Erythroblast (primary cell): ENCODE measurements at places on chromosomes 12 and 14.

DNA sequence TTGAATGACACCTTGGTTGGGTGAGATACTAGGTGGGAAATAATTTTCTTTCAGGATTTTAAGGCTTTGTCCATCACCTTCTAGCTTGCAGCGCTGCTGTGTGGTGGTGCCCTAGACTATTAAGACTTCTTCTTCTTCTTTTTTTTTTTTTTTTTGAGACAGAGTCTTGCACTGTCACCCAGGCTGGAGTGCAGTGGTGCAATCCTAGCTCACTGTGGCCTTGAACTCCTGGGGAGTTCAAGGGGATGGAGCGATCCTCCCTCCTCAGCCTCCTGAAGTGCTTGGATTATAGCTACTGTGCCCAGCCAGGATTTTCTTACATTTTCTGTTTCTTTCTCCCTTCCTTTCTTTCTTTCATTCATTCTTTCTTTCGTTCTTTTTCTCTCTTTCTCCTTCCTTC is 10.3 kb upstream of the MTA1 start:
- no peak for DNase-seq

DNA sequence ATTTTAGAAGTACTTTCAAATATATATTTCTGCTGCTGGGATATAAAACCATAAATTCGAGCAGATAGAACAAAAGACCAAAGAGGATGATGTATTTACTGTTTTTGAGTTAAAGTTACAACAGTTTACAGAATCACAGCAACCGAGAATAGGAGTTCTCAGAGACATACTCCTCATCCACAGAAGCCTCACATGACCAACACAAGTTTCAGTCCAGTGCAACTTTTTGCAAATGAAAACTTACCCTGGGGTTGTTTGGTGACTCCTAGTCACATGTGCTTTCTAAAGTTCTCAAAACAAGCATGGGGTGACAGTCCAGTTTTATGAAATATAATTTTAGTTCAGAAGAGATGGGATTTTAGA is 117.1 kb downstream of the PRKCH start:
- DNase-seq = no peak

GRCh38 chr12:67649570-67650387 is 1.2 kb downstream of the DYRK2 start:
- peak; percentile 70 for DNase-seq

DNA sequence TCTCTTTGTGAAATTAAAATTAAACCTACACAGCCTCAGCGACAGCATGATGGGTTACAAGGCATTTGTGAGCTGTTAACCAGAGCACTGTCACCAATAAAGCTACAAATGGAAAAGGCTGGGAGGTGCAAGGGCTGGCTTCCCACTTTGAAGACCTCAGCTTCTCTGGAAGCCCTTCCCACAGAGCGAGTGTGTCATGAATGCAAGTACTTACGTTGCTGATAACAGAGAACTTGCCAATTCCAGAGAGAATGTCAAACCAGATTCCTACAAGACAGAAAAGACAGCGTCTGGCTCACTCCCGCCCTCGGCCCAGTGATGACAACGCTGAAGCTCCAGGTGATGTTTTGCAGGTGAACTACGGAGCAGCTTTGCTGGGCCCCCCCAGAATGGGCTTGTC is 145.8 kb downstream of the NTF3 start:
- no peak for DNase-seq

DNA sequence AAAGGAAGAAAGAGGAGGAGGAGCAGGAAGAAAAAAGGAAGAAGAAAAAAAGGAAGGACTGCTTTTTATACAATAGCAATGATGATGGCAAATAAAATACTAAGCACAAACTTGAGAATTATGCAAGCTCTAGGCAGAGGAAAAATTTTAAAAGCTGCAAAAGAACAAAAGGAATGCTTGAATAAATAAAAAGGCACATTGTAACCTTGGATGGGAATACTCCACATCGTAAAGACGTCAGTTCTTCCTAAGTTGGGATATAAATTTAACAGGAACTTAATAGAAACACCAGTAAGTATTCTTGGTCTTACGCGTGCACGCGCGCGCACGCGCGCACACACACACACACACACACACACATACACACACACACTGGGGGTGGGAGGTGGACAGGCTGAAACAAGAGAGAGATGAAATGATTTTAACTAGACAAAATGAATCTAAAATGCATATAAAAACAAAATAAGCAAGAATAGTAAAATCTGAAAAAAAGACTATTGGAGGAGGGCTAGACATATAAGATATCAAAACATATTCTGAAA is 43.0 kb downstream of the SERPINA3 start:
- no peak for DNase-seq

DNA sequence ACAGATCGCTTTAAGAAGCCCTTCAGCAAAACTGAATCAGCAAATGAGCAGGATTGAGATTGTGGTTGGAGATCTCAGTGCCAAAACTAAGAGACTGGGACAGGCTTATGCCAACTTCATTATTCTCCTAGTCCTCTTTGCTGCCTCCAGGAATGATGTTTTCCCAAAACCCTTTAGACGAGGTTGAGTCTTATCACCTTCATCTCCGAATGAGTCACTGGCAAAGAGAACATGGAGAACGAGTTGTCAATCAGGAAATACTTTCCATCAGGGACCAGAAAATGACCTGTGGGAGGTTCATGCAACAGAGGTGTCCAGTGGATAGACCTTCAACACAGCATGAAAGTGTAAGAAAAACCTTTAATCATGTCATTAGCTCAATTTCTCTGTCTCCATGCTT is 461.5 kb downstream of the RMST start:
- no peak for DNase-seq

- no peak for DNase-seq
These were observed 15.6 kb downstream of the OTUB2 start for GRCh38 chr14:94041551-94042346.

GRCh38 chr14:96299441-96299840 is 43.4 kb downstream of the BDKRB1 start:
- no peak for DNase-seq

DNA sequence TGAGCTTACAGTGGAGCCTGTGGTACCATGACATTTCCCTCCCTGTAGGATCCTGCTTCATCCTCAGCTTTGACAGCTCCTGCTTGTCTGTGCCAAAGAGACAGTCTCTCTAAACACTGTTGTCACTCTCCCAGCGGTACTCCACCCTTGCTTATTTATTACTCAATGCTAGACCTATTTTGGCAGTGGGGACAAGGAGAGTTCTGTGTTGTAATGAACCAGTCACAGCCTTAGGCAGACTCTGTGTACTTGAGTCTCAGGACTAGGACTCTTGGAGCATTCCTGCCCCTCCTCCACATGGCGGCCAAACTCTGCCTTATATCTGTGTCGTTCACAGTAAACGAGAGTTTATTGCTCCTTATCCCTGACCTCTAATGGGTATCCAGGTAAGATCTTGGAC is 70.9 kb downstream of the PIK3C2G start:
- DNase-seq = no peak
